ENCODE measurements at places on chromosomes 13 and 19. TPM values are rescaled to one million over a fixed set of nuclear protein-coding genes. Genes with fewer than 3 reads are reported as not detected.

DNA sequence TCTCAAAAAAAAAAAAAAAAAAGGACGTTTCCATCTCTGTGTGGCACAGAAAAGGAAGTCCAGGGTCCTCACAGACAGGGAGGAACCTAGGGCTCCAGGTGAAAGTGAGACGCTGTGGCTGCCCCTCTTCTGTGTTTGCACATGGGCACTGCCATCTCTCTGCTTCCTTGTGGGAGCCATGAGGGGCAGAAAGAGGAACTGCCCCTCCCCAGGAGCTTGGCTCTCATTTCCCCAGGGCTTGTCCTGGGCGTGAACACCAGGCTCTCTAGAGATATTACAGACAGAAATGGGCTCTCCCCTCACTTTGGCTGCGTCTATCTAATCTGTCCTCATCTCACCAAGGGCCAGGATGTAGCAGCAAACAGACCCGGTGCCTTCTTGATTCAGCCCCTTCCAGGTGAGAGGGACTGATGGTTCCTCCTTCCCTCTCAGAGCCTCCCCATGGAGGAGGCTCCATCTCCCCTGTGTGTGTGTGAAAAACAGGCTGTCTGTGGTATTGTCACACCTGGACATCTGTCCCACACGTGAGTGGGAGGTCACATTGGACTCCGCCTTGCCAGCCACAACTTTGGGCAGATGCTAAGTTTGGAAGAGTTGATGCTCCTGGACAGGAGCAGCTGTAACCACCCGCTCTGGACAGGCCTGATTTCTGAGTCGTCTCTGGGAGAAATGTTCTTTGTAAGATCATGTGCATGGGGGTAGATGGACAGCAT lies 840 bp upstream of the LILRA4 start:
- DNase-seq: peak; percentile 60

DNA sequence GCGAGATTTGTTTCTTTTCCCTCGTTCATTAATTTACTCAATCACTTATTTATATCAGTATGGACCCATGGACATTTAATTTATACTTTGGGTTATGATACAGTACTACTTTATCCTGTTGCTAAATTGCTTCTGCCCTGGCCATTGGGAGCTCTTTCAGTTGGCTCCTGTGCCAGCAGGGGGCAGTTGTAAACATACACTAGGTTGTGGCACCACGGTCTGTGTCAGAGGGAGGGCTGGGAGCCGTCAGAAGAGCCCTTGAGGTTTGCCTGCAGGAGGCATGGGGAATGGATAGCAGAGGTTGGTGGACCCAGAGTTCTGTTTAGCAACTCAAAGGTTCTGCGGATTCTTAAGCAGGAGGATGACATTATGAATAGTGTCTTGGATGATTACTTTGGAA lies 94.3 kb downstream of the ERCC5 start:
- DNase-seq: no peak

DNA sequence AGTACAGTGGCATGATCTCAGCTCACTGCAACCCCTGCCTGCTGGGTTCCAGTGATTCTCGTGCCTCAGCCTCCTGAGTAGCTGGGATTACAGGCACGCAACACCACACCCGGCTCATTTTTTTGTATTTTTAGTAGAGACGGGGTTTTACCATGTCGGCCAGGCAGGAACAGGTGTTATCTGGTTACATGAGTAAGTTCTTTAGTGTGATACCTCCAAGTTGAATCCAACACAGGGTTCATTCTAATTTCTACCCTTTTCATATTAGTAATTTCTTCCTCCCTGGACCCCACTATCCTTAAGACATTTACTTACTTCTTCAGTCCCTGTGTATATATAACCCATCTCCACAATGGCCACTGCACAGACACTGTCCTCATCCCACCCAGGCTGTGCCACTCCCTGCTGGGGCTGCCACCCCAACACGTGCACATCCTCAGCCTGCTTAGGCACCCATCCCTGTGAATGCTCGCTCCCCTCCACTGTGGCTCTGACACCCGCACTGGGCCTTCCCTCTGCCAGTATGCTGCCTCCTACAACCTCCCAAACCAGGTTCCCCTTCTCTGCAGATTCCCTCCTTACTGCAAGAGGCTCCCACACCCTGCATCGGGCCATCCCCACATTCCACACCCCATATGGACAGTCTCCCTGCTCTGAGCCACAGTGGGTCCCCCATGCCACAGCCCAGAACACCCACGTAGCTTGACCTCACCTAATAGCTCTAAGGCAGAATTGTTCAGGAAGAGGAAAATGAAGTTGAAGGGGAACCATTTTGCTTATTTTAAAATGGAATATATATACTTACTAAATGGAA lies 147.1 kb downstream of the TBC1D4 start:
- DNase-seq: no peak

DNA sequence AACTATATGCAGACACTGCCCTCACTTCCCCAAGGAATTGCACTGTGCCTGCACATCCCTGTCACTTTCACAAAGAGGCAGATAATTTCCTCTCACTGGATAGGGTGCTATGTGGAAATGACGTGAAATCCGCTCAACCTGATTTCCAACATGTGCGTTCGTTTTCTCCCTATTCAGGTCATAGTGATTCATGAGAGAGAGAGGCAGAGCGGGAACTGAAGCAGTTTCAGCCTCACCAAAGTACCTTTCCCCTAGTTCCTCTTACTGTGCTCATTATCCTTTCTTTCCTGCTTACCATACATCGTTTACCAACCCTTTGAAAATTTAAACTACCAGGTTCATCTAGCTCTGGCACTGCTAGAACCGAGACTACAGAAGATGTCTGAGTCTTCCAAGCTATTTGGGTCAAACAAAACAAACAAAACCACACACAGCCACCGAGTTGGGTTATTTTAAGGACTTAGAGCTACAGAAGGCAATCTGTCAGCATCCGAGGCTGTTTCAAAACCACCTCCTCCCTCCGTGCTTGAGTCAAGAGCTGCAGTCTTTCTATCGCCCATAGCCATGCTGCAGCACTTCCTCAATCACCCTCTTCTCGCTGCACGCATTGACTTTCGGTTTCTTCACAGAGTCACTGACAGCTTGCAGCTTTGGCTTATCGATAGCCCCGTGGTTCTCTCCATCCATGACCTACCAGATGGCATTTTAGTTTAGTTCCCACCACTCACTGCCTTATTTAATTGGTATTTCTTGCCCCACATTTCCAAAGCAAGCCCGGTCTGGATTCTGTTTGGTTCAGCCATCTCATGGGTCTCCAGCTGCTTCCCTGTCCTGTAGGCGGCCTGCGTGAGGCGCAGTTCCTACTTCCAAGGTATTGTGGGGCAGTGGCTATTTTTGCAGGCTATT lies 1395.8 kb downstream of the EFNB2 start:
- DNase-seq: peak; percentile 82

- DNase-seq: no peak
Measured at GRCh38 chr19:35142606-35143230, 337 bp upstream of the FXYD7 start.

GRCh38 chr19:45125975-45126493 lies 33.1 kb downstream of the PPP1R37 start:
- peak; percentile 73 for DNase-seq

MYH14 gene
- under 0.01 TPM for total RNA-seq

CDX2 gene
- not detected for total RNA-seq
